ENCODE measurements at places on chromosomes 7 and 10.

GRCh38 chr7:126223729-126224128 lies 1029.0 kb downstream of the GRM8 start:
- no peak for DNase-seq

GRCh38 chr10:7006566-7006965 lies 404.3 kb downstream of the SFMBT2 start:
- no peak for DNase-seq

DNA sequence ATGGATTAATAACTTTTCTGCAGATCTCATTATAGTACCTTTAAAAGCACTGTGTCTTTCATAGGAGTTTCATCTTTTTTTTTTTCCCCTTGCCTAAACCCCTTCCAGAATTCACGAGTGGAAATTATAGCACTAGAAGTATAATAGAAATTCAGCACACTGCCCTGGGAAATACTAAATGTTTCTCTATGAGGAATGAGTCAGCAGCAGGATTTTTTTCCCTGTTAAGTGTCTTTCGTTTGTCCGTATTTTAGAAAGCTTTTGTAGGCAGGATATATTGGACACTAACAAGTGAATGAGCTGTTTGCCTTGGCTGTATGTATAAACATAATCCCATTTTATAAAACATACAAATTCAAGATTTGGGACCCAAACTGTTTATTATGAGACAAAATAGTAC lies 105.8 kb downstream of the EXOC4 start:
- no peak for DNase-seq

GRCh38 chr7:102976493-102976892 lies 63.7 kb downstream of the LRRC17 start:
- no peak for DNase-seq

DNA sequence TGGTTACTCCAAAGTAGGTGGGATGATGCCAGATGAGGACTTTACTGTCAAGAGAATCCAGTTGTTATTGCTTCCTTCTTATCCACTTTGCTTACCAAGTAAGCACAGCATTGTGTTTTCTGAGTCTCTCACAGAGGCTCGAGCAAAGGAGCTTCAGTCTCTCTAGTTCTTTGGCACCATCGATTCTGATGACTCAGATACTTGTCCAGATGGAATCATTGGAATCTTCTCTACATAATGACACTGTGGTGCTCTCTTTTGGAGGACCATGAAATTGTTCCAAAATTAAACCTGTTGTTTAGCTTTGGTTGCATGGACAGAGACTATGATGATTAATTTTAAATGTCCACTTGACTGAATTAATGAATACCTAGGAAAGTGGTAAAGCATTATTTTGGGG lies 132.6 kb downstream of the NXPH1 start:
- no peak for DNase-seq

GRCh38 chr7:30450983-30451497 lies 27.5 kb downstream of the NOD1 start:
- DNase-seq, result no peak

GRCh38 chr7:43954524-43955228 lies 28.4 kb downstream of the UBE2D4 start:
- no peak for DNase-seq

GRCh38 chr10:130808243-130808642 lies 503.3 kb downstream of the TCERG1L start:
- no peak for DNase-seq
